Fibroblast of skin of right biceps (primary cell): ENCODE measurements at places on chromosomes 16 and 17.
A peak's percentile ranks its signal among the peaks of the same experiment; 100 is the strongest.

GRCh38 chr16:81808933-81809480 lies 29.9 kb downstream of the PLCG2 start:
- no peak for DNase-seq

GRCh38 chr17:50832864-50833381 lies 2.5 kb upstream of the WFIKKN2 start:
- DNase-seq = no peak

DNA sequence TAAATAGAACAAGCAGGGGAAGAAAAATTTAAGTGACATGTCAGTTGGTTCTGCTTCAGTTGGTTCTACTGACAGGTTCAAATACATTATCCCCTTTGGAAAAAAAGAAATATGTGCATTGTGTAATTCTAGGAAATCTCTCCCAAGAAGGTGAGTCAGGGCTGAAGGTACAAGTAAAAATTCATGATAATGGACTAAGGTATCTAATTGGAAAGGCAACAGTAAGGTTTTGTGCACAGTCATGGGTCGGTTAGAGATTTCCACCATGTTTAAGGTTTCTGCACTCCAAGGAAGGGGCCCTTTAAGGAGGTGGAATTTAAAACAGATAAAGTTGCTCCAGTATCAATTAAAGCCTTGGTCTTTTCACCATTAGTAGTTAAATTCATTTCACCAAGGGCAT lies 17.9 kb upstream of the B4GALNT2 start:
- DNase-seq = no peak

DNA sequence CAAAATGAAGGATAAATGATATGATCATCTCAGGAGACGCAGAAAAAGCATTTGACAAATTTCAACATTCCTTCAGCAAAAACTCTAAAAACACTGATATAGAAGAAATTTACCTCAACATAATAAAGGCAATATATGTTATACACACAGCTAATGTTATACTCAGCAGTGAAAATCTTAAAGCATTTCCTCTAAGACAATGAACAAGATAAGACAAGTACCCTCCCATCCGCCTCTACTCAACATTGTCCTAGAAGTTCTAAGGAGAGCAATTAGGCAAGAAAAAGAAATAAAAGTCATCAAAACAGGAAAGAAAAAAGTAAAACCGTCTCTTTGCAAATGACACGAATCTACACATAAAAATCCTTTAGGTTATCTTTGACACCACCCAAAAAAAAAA lies 1432.8 kb downstream of the CDH11 start:
- DNase-seq = no peak

DNA sequence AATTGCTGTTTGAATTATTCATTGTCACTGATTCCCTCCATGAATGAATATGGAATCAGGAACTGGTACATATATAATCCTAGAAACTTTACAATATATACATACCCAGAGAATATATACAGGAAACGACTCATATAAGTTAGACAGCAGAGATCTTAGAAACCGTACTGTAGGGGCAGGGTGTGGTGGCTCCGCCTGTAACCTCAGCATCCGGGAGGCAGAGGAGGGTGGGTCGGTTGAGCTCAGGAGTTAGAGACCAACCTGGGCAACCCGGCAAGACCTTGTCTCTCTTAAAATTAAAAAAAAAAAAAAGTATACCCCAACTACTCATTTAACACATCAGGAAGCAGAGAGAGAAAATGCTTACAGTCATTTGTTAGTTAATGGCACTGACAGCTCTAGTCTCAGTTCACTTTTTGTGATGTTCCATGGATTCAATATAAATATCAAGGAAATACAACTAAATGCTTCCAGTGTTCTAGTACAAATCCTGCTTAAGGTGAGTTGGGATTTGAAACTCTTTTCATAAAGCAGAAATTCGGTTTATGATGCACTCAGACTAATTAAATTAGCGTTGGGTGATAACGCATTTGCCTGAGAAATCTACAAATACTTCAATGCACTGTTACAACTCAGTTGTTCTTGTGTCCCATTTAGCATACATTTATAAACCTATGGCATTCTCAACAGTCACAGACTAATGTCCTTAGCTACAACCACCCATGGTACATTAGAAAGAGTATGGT lies 5.6 kb downstream of the GLG1 start:
- DNase-seq = no peak

GRCh38 chr16:85909932-85910853 lies 11.2 kb downstream of the IRF8 start:
- no peak for DNase-seq

DNA sequence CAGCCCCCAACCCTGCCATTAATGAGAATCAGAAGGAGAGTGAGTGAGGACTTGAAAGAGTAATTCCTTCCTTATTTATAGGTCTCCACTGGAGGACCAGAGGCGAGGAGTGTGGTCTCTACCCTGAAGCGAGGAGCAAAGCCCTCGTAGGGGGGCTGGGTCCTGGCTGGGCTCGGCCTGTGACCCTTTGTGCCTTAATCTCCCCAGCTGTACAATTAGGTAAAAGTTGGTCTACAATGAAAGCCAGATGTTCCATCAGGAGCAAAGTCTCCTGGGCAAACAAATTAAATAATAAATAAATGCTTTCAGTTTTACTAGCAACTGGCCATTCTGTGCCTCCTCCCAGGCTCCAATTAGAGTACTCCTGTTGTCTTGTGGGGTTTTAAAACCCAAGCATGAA lies 523.5 kb upstream of the SALL1 start:
- no peak for DNase-seq

GRCh38 chr17:81954131-81955057 lies 6.6 kb downstream of the NOTUM start:
- no peak for DNase-seq

- DNase-seq = no peak
These were observed 18.8 kb downstream of the XPO6 start for GRCh38 chr16:28192806-28193529.

- no peak for DNase-seq
These were observed 775 bp downstream of the PRPSAP2 start for GRCh38 chr17:18858567-18859245.

- DNase-seq = no peak
These were observed 6.2 kb upstream of the TMEM100 start for GRCh38 chr17:55728833-55729232.

GRCh38 chr16:49194537-49195236 lies 87.0 kb downstream of the CBLN1 start:
- no peak for DNase-seq

- no peak for DNase-seq
These were observed 1265.1 kb downstream of the CDH8 start for GRCh38 chr16:60771138-60771537.

GRCh38 chr17:57440522-57441269 lies 184.4 kb downstream of the MSI2 start:
- peak; percentile 52 for DNase-seq

DNA sequence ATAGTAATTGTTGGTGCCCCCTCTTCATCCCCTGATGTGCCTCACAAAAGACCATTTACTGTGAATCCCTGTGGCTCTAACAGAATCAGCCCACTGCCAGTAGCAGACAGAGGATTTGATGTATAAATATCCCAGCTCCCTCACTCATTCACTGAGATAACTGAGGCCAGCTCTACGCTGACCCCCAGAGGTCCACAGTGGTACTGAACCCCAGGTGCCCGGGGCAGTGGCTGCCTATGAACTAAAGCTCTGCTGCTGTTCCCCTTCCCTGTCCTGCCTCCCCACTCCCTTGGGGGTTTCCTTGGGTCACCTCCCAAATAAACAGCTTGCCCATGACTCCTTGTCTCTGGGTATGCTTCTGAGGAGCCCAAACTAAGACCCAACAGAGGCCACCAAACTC lies 295.8 kb downstream of the FOXL1 start:
- DNase-seq = no peak

- peak; percentile 78 for DNase-seq
These were observed 25.9 kb downstream of the ABCC12 start for GRCh38 chr16:48129926-48130325.

DNA sequence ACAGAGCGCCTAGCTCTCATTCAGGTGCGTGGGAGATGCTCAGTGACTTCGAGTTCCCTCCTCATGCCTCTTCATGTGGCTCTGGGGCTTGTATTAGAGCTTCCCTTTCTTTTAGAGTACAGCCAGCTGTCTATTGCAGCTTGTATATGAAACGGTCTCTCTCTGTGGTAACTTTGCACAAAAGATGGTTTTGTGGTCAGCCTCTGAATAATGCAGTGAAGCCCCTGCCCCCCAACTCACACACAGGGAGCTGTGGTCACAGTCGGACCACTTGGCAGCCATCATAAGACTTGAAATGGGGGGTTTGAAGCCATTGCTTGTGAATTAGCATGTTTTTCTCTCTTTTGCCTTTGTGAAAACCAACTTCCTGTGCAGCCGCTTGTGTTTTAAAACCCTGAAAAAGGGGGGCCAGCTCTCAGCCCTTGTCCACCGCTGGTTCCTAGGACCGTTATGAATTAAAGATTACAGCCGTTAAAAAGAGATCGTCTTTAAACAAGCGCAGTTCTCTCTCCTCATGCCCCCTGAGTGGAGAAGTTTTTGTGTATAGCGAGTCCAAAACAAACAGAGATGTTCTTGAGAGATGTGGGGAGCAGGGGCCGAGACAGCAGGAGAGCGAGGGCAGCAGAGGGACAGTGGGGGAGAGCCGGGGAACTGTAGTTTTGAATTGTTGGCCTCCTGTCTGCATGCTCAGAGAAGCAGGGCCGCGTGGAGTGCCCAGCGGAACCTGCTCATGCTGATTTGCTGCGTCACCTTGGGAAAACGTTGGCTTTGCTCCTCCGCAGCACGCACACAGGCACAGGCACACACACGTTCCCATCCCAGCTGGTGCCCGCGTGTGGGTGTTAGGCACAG lies 199.0 kb downstream of the MSI2 start:
- peak; percentile 76 for DNase-seq

DNA sequence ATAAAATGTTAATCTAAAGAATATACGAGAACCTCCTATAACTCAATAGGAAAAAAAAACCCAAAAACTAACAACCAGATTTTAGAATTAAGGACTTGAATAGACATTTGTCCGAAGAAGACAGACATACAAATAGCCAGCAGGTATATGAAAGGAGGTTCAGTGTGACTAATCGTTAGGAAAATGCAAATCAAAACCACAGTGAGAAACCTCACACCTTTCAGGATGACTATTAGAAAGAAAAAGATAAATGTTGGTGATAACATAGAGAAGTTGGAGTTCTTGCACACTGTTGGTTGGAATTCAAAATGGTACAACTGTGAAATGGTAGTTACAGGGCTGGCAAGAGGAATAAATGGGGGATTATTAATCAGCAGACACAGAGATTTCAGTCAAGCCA lies 339.0 kb downstream of the TMEM114 start:
- no peak for DNase-seq

GRCh38 chr16:68274441-68274840 lies 10.1 kb downstream of the SLC7A6 start:
- DNase-seq = no peak
